ENCODE measurements at places on chromosomes 5 and 9.

DNA sequence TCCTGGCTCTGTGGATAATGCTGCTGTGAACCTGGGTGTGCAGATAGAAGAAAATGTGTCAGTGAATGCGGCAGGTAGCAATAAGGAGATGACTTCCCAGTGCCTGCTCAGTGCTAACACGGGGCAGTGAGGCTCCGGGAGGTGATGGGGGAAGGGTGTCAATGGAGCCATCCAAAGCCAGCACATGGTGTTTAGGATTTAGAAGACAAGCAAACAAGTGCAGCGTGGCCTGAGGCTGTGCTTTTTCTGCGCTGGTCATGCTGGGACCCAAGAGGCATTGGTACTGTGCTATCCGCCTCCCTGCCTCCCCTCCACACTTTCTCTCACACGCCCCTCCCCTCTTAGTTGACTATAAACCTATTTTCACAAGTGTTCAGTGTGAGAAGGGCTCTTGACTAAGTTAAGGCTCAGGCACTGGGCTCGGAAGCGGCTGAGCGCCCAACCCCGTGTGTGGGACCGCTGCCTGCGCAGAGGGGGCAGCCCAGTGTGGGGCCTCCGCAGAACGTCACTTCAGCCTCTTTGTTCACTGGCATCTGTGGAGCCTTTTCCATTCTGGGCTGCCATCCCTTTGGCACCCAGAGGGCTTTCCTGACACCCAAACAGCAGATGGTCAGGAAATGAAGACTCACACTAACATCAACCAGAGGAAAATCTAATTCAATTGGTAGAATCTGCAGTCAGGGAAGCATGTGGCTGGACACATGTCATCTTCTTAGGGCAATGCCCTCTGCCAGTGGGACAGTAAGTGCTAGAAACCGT lies 21.8 kb upstream of the NINJ1 start:
- no peak for DNase-seq

- peak; percentile 46 for DNase-seq
Measured at GRCh38 chr9:131546336-131547084, 1.2 kb downstream of the PRRT1B start.

DNA sequence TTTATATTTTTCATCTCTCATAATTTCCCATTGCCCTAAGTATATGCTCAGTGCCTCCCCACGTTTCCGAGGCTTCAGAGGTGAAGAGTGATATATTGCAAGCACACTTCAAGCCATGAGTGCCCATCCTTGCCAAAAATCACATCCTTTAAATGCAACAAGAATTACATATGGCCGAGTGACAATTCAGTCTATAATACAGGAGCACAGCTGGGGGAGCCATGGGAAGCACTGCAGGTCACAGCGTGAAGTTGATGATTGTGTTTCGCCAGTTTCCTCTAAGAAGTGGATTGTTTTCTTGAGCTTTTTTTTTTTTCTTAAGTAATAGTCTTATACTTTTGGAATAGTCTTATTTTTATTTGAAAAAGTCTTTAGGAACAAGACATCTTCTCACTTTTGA lies 61.1 kb downstream of the MTRR start:
- no peak for DNase-seq

DNA sequence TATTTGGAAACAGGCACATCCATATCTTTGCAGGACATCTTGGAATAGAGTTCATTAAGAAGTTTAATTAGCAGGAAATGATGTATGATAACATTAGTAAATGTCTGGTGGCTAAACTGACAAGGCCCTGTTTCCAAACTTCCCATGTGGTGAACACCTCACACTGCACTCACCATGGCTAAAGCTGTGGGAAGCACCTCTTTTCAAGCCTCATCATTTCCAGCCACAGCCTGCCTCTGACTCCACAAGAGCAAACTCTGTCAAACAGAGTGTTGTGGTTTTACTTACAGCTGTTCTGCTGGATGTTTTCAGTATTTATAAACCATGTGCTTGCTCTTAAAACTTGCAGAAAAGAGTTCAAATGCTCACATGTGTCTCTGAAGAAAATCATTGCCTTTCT lies 14.9 kb upstream of the NDUFB6 start:
- no peak for DNase-seq

DNA sequence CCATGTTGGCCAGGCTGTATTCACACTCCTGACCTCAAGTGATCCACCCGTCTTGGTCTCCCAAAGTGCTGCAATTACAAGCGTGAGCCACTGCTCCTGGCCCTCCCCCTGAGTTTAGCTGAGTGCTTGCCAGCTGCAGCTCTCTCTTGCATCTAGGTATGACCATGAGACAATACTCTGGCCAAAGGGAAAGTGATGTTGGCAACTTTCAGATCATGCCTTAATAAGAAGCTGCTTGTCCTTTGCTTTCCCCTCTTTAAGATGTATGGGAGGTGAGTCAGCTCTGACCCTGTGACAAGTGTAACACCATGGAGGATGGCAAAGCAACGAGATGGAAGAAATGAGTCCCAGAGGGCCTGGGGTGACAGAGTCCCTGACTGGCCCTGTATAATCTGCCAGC lies 18.7 kb upstream of the DCAF12 start:
- DNase-seq, result no peak

DNA sequence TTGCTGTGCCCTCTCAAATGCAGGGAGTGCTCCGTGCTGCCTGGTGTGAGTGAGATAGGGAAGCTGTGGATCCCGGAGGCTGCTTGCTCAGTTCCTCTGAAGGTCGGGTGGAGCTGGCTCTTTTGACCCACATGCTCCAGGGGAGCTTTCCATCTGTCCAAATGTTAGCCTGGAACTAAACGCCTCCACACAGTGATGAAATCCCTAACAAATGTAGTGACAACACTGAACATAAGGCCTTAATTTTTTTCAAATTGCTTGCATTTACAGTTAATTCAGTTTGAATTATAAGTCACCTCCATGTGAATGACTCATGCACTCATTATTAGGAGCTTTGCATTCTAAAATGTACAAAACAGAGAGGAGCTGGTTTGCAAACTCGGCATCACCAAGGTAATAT lies 27.0 kb downstream of the PRDM6 start:
- DNase-seq, result no peak

- DNase-seq, result no peak
Measured at GRCh38 chr9:114150608-114151007, 4.7 kb upstream of the COL27A1 start.

DNA sequence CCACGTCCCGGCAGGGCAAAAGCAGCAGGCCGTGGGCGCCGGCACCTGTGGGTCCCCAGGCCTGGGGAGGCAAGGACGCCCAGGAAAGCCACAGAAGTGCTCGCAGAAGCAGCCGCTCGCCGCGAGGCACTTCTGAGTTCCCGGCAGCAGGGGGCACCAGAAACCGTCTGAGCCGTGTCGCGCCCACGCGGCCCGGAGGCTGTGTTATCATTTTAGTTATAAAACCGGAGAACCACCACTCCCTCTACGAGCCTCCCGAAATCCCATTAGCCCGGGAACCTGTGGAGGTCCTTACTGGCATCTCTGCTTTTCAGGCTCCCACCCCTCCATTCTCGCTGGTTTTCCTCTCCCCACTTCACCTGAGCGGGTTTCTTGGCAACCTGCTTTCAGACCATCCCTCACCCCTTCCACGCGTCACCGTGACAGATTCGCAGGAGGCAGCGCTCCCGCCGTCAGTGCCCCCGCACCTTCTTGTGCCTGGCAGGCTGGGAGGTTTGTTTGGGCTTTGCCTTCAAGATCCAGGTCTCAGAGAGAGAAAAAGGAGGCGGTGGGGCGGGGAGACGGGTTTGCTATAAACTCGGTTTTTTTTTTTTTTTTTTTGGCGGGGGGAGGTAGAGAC lies 2.3 kb downstream of the GDNF start:
- peak; percentile 60 for DNase-seq

DNA sequence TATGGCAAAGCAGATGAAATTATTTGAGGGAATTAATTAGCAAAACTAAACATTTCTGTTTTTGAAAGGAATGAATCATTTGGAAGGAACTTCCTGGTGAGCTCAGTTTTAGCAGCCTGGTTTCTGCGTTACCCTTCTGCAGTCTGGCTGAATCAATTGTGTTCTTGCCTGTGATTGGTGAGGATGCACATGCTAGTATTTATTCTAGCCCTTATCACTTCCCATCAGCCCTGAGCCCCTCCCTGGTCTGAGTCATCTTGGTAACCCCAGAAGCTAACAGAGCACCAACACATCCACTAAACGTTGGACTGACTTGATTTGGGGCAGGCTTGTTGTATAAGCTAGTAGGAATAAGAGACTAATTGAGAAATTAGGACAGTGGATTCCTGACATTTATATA lies 6.6 kb downstream of the TJP2 start:
- peak; percentile 79 for DNase-seq

DNA sequence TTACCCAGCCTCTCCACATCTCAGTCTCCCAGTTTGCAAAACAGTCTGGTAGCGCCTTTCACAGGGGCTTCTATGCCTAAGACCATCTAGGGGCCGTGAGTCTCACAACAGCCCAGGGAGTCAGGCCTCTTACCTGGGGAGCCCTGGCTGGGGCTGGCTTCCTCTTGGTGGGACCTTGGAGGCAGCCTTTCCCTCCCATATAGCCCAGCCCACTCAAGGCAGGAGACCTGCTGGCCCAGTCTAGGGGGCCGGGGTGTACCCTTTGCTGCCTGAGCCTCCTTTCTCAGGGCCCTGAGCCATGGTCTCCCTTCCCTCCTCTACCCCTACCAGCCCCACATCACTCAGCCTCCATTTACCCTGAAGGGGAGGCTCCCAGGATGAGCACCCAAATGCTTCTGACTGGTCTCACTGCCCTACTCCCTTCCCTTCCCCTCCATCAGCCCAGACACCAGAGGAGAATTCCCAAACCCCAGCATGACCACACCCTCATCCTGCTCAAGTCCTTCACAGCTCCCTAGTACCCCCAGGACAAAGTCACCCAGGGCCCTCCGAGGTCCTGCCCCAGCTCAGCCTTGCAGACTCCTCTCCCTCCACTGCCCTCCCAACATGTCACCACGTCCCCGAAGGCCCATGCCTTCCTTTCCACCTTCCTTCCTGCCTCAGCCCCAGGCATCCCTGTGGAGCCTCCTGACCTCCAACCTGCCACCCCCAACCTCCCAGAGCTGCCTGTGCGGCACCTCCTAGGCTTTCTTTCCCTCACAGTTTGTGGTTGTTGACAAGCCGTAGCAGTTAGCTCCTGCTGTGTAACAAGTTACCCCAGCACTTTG lies 55.3 kb downstream of the BARX1 start:
- no peak for DNase-seq

DNA sequence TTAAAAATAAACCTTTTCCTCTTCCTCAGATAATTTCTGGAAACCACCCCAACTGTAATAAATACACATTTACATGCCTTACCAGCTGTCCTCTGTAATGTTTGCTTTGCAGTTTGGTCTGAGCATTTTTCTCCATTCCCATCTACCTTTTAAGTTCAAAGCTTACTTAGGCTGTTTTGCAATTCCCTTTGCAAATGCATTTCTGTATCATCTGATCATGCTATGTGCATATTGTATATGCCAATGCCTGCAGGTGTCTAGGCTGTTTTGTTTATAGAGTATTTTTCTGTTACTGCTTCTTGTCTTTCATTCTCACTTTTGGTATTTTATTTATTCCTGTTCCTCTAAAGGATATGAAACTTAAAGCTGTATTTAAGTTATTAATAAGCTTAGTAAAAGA lies 86.3 kb downstream of the SLC44A1 start:
- DNase-seq, result no peak

- no peak for DNase-seq
Measured at GRCh38 chr5:156328161-156328560, 1.2 kb downstream of the SGCD start.

DNA sequence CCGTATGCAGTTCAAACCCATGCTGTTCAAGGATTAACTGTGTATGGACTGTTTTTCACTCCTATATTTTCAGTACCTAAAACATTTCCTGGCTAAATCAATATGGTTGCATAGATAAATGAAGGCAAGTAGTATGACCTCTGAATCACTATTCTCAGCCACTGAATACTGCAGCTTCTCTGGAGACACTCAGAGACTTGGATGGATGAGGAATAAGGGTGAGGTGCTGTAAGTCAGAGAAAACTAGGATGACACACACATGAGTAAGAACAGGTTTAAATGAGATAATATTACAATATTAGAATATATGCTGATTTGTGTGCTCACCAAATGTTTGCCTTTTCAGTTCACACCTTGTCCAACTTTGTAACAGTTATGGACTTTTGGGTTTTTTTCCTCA lies 26.0 kb upstream of the ANXA1 start:
- DNase-seq, result no peak

GRCh38 chr9:113187929-113188595 lies 33.0 kb downstream of the FKBP15 start:
- peak; percentile 1 for DNase-seq

DNA sequence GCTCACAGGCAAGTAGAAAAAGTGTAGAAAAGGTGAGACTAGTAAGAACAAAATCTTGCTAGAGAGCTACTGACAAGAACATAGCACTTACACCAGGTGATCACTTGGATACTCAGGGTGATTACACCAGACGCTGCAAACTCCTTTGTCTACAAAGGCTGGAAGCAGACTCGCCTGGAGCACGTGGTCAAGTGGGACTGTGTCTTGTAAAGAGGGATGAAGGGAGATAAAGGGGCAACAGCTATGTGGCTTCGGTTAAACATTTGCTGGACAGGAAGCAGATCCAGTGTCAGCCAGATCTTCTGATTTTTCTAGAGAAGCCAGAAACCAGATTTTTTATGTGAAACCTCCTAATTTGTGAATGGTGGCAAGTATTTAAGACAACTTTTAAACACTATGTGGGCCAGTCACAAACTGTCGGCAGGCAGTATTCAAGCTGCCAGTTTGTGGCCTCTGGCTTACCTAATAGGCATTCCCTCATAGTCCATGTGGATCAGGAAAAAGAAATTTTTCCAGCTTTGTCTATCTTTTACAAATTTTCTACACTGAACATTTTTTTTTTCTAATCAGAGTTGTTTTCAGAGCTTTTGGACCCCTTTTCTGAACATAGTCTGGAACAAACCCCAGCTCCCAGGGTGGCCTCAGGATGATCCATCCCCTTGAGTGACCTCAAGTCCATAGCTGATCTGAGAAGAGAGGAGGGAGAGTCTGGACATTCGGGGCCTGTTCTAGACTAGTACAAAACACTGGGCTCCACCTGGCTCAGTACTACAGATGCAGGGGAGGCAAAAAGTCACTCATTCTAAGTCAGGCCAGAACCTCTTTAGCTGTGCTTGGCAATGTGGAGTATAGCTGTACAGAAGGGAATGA lies 262.9 kb downstream of the ARRDC3 start:
- DNase-seq, result no peak

DNA sequence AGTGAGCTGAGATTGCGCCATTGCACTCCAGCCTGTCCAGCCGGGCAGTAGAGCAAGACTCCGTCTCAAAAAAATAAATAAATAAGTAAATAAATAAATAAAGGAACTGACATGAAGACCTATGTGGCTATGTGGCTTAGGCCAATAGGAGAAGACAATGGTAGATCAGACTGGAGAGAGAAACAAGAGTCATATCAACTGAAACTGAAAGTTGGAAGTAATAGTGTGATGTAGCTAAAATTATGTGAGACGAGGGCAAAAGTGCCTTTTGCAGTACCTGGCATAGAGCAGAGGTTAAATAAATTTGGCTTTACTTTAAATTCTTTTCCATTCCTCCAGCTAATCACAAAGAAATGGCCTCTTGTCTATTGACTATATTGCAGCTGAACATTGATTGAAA lies 7.3 kb downstream of the FBP2 start:
- no peak for DNase-seq

GRCh38 chr9:34582787-34583186 lies 6.7 kb downstream of the CNTFR start:
- DNase-seq, result no peak

GRCh38 chr5:87452837-87453236 lies 40.1 kb upstream of the CCNH start:
- DNase-seq, result no peak
